ENCODE measurements at places on chromosomes 11 and 22.

DNA sequence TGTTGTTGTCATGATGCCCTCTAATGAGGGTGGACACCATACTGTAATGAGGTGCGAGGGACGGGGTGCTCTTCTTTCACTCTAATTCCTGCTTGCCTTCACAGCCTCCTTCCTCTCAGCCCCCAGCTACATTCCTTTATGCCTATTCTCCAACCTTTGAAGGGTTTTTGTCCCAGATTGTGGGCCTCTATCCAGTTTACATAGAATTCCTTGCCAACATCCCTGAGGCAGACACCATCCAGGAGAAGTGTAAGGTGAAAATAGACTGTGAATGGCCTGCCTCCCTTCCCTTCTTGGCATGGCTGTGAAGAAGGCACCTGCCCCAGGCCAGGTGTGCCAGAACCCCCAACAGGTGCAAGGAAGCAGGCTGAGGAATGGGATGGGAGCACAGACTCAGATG, 122.3 kb downstream of the CHST1 start:
- DNase-seq: no peak

DNA sequence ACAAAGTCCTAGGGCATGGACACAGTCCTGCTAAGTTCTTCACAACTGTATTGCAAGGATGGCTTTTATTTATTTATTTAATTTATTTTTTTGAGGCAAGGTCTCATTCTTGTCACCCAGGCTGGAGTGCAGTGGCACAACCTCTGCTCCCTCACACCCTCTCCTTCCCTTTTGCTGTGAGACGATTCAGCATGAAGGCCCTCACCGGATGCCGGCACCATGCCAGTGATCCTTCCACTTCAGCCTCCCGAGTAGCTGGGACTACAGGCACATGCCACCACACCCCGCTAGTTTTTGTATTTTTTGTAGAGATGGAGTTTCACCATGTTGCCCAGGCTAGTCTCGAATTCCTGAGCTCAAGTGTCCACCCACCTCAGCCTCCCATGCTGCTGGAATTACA, 17.8 kb downstream of the EED start:
- DNase-seq: no peak

DNA sequence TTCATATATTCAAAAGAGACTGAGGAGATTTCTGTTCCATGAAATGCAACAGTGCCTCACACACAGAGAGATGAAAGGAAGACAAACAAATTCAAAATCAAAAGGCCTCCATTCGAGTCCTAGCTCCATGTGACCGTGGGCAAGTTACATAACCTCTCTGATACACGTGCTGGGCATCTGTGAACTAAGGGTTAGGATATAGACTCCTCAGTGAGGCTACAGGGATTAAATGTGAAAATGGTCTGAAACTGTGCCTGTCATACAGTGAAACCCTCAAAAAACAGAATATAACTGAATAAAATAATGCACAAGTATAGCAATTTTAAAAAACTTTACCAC, 111.8 kb upstream of the MTMR2 start:
- no peak for DNase-seq

GRCh38 chr11:128409476-128409875, 177.9 kb downstream of the ETS1 start:
- no peak for DNase-seq

DNA sequence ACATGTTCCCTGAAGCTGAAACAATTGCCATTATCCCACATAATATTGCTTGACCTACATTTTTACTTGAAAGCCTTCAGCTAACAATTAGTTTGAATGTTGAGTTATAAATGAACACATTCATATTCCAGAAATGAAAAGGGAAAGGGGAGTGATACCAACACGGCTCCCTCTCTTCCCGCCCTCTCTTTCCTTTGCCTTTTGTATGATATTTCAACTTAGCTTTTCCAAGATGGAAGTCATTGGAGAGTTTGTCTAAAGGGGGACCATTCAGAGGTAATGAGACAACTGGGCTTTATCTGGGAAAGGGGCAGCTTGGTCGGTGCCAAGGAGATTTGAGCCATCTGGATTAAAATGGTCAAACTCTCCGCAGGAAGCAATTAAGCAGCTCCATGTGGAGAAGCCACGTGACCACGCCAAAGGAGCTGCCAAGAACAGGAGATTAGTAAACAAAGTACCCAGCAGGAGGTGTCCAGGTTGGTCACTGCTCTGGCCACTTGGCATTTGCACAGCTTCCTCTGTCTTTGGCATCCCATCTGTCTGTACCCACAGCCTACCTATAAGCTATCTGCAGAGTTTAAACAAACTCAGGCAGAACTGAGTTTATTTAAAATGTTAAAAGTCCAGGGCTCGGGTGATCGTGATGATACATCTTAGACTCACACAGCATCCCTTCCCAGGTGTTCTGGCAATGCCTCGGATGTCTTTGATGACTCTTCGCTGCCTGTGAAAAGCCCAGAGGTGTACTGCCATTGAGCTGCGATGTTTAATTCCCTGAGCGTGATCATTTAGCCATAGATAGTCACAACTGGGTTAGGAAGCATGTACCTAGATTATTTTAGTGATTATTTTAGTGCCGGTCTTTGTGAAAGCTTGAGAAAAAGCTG, 735.9 kb downstream of the NTM start:
- no peak for DNase-seq

DNA sequence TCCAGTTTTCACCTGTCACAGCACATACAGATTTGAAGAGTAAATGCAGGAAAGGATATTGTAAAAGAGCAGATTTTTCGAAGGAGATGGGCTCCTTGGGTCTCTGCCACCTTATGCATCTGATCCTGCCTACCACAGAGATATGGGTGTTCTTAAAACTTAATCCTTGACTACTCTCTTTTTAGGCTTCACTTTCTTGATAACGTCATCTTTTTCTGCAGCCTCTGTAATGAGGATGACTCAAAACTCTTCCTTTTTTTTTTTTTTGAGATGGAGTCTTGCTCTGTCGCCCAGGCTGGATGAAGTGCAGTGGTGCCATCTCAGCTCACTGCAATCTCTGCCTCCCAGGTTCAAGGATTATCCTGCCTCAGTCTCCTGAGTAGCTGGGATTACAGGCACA, 7.8 kb downstream of the PRR14L start:
- DNase-seq: no peak

- no peak for DNase-seq
These were observed 1528.5 kb downstream of the BRD1 start for GRCh38 chr22:48299124-48299523.

- no peak for DNase-seq
These were observed 61.4 kb upstream of the LMO2 start for GRCh38 chr11:33953289-33953688.

DNA sequence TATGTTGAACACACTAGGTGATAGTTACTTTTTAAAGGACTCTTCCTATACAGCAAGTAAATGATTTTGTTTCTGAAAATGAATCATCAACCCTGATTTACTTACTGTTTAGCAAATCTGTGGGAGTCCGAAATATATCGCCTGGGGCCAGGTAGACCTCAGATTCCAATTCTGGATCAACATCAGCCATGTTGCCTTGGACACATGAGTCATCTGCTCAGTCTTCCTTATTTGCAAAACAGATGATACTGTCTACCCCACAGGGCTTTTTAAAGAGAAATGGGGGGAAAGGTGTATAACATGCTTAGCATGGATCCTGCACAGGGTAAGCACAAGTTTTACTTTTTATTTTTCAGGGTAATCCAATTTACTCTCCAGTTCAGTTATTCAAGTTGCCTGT, 324.2 kb downstream of the TENM4 start:
- DNase-seq: no peak

- DNase-seq: no peak
These were observed 26.8 kb upstream of the MGAT3 start for GRCh38 chr22:39429916-39430575.

GRCh38 chr11:58625826-58626460, 3.5 kb downstream of the CNTF start:
- no peak for DNase-seq

GRCh38 chr11:58958500-58958899, 19.2 kb downstream of the GLYATL1 start:
- peak; percentile 61 for DNase-seq

- no peak for DNase-seq
These were observed 14.0 kb downstream of the RGL4 start for GRCh38 chr22:23704829-23705228.

DNA sequence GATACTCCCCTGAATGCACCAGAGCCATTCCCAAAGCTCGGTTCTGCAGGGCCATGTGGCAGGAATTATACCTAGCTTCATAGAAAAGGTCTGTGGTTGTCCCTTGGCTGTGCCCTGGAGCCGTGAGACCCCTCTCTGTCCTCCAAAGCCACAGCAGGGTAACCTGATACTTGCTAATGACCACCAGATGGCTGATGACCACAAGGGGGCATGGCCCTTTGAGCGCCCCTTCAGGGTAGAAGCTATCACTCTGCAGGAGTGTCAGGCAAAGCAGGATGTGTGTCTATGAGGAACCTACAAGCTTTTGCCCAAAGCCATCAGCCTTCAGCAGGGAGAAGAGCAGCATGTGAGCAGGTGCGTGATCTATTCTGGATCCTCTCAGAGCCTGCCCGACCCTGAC, 95.3 kb downstream of the NTM start:
- DNase-seq: no peak

DNA sequence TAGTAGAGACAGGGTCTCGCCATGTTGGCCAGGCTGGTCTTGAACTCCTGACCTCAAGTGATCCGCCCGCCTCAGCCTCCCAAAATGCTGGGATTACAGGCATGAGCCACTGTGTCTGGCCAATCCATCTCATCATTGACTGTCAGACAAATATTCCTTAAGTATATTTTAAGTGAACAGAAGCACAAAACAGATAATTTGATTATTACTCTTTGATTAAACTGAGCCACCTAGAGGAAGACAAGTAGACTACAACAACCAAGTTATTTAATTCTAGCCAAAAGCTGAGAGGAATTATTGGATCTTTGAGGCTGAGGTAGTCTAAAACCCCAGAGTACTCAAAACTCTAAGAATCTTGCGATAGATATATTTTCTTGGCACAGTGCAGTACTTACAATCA, 1.2 kb downstream of the ACRV1 start:
- no peak for DNase-seq

DNA sequence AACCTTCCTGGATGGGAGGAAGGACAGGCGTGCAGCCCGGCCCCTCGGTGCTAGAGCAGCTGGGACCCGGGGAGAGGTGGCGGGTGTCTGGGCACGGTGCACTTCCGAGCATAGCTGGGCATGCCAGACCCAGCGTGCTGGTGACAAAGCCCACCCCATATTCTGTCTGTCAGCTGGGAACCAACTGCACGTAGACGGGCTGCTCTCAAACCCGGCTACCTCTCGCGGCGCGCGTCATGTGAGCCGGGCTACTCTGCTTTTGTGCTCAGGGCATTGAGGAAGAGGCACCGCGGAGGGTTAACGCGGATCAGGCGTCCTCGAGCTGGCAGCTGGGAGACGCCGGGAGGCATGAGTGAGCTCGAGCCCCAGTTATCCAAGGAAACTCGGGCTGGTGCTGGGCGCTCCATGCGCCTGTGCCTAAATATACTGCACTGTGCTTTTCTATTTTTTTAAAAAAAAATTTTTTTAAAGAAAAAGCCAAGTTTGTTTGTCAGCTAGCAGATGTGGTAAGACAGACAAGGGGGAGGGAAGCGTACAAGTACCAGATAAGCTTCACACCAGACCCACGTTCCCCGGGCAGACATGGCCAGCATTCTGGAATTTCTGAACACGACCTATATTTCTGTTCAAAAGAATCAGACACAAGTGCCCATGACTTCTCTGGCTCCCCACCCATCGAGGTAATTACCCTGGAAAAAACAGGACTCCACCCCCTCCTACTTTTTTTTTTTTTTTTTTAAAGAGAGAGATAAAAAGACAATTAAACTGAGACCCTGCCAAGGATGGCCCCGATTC, 425.6 kb downstream of the SHANK2 start:
- no peak for DNase-seq

GRCh38 chr11:45949992-45950407, 27.5 kb downstream of the LARGE2 start:
- DNase-seq: no peak

- no peak for DNase-seq
These were observed 83.1 kb upstream of the PRODH start for GRCh38 chr22:19019029-19019678.

DNA sequence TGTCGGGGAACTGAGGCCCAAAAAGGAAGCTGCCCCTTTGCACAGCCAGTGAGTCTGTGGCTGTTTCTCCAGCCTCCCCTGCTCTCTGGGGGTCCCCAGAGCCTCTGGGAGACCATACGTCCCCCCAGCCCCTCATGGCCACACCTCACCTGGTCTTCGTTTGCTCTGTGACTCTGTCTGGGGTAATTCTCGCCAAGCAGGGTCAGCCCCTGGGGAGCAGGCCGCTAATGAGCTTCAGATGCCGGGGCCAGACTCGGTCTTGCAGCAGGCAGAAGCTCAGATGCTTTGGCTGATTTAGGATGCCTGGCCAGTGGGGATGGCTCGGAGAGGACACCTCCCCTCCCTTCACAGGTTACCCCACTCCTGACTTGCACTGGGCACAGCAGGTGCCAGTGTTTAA, 24.1 kb upstream of the WNT11 start:
- no peak for DNase-seq

DNA sequence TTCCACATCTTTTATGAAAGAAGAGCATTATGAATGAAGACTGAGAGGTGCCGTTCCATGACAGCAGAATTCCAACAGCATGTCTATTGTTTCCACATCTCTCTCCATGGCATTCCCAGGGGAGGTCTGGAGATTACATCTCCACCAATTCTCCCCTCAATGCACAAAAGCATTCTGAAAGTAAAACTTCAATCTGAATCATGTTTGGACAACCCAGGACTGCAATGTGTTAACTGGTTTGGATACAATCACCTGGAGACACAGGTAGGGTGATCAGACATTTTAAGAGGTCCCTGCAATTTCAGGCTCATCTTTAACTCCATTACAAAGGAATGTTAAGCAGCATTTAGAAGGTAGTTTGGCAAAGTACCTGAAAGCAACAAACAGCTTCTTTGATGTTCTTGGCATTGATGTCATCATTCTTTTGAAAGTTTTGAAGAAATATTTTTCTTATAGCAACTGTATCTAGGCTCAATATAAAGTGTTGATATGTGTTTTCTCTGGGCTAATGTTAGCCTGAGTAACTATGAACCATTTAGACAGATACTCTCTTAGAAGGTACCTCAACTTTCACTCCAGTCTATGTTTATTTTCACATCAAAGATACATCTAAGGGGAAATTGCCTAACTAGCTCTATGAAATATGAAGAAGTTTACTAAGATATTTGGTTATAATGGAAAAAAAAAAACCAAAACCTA, 181.4 kb upstream of the MTMR2 start:
- no peak for DNase-seq

DNA sequence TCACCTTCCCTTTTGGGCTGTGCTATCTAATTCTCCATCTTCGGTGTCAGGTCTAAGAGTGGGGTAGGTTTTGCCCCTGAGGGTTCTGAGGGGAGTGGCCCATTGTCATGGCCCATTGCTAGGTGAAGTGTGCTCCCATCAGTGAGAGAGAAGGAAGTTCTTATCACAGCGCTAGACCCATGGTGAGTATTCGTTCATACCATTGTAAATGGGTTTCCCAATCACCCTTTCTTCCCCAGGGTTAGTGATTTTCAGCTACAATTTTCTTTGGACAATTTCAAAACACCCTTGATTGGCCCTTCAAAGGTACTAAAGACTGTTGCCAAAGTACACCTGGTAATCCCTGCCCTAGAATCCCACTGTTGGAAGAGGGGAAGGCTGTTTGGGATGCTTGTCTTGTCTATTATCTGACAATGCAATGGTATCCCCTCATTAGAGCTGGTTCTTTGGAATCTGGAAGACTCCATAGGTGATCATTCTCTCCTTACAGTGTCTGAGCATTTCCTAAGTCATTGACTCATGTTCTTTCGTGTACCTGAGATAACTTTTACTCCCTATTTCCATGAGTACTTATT, 20.2 kb downstream of the MPEG1 start:
- DNase-seq: no peak

GRCh38 chr11:88288560-88288959, 49.0 kb downstream of the CTSC start:
- DNase-seq: no peak

- no peak for DNase-seq
These were observed 16.7 kb downstream of the MB start for GRCh38 chr22:35600476-35600875.
